ENCODE measurements at places on chromosomes 3 and 15.

DNA sequence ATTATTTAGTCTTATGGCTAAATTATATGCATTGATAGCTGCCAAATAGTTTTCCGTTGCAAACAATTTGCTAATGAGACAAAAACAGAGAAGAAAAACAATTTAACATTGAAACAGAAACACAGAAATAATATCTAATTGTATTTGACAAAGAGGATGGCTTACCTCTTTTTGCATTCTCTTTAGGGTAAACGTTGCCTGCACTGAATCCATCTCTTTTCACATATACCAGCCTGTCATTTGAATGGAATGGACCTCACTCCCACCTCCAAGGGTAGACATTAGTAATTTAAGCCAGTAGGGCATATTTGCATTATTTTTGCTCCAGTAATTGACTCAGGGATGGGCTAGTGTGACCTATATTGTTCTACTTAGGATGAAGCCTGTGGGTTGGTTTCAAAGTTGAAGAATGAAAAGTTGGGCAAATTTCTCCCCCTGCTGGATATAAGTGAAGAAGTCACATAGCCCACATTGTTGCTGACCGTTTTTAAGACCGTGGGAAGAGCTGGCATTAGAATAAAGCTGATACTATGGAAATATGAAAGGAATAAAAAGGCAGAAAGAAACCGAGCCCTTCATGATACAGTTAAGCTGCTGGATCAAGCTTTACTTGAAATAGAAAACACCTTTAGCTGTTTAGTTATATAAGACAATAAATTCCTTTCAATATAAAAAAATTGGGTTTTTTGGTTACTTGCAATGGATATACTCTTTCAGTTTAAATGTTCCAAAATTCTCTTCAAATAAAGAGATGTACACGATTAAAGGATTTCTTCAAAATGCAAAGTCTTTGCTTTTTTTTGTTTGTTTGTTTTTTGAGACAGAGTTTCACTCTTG is 26.9 kb downstream of the PIERCE2 start:
- peak; percentile 97 for ATAC-seq

GRCh38 chr15:73941044-73941443 is 14.8 kb downstream of the LOXL1 start:
- ATAC-seq, result peak; percentile 71

DNA sequence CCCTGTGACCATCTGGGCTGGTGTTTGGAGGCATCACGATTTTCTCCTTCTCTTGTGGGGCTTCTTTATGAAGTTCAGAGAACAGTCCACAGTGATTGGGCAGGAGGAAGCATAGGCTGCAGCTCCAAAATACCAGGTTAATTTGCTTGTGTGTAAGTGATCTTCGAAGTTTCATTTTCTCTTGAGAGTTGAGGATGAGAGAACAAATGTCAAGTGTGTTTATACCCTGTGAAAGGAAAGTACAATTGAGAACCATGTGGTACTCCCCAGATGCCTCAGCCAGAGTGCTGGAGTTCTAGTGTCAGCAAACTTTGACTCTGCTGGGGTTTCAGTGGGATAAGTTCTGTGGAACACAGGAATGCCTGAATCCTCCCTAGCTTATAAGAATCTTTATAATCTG is 357.1 kb upstream of the CFAP20DC start:
- no peak for ATAC-seq

DNA sequence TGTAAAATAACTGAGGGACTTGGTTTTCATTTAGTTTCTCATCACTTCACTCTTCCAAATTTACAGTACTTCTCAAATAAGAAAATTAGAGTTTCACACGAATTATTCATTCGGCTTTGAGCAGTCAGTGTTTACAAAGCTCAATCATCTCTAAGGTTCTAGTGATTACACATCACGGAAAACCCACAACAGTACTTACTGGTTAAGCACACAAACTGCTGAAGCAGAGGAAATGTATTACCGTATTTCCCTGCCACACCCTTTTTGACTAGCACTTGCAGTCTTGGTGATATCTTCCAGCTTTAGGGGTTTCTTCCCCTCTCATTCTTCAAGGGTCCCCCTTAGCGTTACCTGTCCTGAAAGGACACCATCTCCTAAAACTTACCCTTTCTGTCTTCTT is 164.8 kb upstream of the CDIN1 start:
- ATAC-seq, result no peak

DNA sequence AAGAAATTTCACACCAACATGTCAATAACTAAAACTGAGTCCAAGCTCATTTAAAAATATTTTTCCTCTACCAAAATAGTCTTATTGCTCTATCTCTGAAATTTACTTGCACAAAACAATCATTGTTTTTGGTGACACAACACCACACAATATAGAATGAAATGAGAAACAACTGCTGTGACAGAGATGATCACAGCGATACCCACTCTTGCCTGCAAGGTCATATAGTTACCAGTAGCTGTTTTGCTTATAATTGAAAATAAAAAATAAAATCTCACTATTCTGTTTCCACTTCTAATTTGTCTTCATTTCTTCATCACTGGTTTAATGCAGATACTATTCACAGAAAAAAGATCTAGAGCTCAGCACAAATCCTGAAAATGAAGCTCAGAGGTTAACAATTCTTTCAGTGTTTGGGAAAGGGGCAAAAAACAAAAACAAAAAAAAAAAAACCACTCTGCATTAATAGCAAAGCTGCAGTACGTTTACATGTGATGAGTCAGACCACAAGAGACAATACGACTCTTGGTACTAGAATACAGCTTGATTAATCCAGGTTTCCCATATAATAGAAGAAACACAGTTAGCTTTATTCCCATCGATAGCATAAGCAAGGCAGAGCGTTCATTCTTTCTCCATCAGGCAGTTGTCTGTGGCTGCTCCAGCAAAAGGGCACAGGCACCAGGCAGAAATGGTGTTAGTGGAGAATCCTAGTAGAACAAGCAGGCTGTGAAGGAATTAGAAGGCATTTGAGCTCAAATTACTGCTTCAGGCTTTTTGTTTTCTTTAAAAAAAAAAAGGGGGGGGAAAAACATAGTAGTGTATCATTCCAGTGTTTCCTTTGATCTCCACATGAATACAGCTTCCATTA is 773 bp downstream of the ANKRD28 start:
- ATAC-seq, result peak; percentile 62

DNA sequence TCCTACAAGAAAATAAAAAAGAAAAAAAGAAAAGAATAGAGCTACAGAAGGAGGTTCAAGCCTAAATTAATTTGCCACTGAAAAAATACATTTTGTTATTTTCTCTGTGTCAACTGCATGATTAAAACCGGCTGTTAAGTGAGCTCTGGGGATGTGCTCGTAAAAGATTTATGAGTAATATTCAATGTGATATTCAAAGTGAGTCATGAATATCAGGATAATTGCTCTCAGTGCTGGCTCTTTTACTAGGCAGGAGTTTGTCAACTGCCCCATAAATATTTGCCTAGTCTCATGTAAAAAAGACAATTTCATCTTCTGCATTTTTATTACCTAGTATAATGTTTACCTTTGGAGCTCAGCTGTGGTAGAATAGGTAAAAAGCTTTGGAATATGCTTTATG is 78.9 kb downstream of the CDIN1 start:
- ATAC-seq, result peak; percentile 96

GRCh38 chr3:186260726-186261125 is 101.3 kb downstream of the DGKG start:
- ATAC-seq, result no peak

DNA sequence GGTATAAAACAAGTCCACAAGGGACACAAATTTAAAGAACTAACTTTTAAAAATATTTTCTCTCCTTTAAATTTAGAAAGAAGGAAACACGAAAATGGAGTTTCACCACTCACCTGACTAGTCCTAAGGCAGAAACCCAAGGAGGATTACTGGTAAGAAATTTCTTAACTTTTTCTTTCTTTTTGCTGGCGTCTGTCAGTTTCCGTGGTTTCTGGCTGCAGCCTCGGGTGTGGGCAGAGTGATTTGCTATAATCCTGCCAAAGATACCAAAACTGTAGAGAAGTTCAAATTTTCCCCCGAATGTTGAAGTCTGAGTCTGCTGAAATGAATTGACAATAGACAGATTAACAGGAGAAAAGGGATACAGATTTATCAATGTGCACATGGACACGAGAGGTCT is 843.6 kb upstream of the ALCAM start:
- ATAC-seq, result no peak

- peak; percentile 12 for ATAC-seq
Measured at GRCh38 chr15:48389691-48390143, 58.5 kb downstream of the DUT start.

- ATAC-seq, result peak; percentile 90
Measured at GRCh38 chr3:105997800-105998526, 129.2 kb upstream of the CBLB start.

DNA sequence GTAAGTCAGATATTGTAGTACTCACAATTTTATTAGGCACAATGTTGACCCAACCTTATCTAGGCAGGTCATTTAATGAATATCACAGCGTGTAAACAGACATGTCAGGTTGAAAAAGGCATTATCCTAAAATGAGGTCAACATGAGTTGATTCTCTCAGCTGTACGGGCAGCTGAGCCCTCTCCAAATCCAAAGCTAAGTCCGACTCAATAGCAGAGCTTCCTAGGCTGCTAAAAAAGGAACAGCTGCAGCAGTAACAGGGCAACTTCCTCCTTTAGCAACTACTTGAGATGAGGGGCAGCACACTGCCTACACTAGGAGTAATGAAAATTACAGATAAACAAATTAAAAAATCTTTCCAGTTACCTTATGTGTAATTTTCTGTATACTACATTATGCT is 189.2 kb downstream of the CADM2 start:
- no peak for ATAC-seq

DNA sequence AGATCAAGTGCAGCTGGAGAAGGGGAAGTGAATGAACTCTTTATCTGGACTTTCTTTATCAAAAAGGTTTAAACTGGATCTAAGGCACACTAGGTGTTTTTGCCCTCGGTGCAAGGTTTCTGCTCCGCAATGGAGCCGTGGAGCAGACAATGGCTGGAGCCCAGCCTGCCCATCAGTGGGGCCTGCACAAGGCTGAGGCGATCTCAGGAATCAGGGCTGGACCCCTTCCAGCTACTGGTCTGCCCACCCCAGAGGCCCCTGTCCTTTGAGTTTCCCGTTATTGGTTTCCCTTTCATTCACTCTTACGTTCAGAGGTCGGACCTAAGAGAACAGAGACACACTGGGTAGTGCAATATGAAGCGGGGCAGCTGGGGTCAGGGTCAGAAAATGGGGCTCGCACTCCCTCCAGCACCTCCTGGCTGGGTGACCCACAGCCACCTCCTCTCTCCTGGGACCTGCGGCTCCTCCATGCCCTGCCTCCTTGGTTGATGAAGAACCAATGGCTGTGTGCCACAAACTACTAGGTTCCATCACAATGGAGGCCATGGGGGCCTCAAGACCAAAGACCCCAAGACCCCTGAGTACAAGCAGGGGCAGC is 164.6 kb downstream of the CHSY1 start:
- ATAC-seq, result no peak

- peak; percentile 36 for ATAC-seq
Measured at GRCh38 chr15:64051407-64052259, 5.3 kb upstream of the DAPK2 start.

DNA sequence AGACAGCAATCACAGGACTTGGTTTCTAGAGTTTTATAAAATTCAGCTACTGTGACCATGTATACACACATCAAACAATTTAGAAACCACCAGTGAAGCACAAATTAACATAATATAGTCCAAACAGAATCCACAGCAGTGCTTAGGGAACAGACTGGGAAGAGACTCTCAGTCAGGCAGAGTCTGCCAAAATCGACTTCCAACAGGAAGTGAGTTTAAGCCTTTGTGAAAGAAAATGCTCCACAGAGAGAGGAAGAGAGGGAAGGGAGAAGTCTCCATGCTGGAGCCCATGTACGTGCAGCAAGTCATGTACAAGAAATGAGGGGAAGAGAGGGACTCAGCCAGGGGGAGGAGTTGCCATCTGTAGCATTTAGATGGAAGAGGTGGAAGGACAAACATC is 172.6 kb downstream of the IL5RA start:
- no peak for ATAC-seq

DNA sequence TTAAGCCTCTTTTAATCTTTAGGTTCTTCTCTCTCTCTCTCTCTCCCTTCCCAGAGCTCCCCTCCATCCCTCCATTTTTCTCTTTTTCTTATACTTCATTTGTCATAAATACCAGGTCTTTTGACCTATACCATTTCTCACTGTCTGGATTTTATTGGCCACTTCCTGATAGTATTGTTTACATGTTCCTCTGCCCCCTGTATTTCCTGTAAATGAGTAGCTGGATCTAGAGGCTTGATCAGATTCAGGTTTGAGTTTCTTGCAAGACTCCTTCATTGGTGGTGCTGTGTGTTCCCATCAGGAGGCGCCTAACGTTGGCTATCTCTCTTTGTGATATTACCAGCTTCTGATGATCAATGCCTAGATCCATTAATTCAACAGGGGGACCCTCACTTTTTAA is 42.2 kb downstream of the DAPK2 start:
- no peak for ATAC-seq

- no peak for ATAC-seq
Measured at GRCh38 chr15:92886815-92887214, 13.3 kb upstream of the CHD2 start.

GRCh38 chr15:63044645-63045464 is 2.3 kb downstream of the TPM1 start:
- ATAC-seq, result peak; percentile 7

DNA sequence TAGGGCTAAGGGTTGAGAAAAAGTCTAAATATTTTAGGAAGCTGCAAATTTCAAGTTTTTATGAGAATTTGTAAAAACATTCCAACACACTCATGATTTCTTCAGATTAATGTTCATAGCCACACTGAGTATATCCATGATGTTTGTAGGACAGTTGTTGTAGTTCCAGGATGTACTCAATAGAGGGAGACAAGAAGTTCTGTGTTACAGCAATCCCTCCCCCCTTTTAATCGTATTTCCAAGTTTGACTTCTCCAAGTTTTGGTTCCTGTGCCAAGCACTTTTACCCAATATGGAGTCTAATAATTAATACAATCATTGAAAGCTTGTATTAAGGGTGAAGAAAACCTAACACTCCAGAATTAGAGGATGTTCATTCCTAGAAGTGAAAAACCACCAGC is 143.4 kb downstream of the FEZF2 start:
- ATAC-seq, result peak; percentile 60

- no peak for ATAC-seq
Measured at GRCh38 chr15:31153531-31153930, 52.0 kb upstream of the TRPM1 start.

DNA sequence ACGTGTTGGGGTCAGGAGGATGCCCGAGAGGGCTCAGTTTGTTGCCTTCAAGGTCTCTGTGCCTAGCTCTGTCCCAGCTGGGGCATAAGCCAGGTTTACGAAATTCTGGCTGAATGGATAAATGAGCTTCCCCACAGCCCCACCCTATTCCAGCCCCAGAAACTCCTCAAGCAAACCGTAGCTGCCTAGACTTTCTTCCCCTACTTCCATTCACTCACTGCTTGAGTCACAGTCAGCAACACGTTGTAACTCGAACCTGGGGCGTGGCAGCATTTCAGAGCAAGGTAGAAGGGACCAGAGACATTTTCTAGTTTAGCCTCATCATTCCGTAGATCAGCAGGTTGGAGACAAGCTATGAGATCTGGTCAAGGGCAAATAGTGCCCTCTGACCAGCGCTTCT is 24.2 kb downstream of the NMNAT3 start:
- no peak for ATAC-seq
